Myocyte (in vitro differentiated cells): ENCODE measurements at places on chromosomes 2 and 18. TPM values are rescaled to one million over a fixed set of nuclear protein-coding genes. Genes with fewer than 3 reads are reported as not detected.
A peak's percentile ranks its signal among the peaks of the same experiment; 100 is the strongest.

- DNase-seq, result no peak
Observed at GRCh38 chr2:73707058-73707457, 30.1 kb downstream of the TPRKB start.

DNA sequence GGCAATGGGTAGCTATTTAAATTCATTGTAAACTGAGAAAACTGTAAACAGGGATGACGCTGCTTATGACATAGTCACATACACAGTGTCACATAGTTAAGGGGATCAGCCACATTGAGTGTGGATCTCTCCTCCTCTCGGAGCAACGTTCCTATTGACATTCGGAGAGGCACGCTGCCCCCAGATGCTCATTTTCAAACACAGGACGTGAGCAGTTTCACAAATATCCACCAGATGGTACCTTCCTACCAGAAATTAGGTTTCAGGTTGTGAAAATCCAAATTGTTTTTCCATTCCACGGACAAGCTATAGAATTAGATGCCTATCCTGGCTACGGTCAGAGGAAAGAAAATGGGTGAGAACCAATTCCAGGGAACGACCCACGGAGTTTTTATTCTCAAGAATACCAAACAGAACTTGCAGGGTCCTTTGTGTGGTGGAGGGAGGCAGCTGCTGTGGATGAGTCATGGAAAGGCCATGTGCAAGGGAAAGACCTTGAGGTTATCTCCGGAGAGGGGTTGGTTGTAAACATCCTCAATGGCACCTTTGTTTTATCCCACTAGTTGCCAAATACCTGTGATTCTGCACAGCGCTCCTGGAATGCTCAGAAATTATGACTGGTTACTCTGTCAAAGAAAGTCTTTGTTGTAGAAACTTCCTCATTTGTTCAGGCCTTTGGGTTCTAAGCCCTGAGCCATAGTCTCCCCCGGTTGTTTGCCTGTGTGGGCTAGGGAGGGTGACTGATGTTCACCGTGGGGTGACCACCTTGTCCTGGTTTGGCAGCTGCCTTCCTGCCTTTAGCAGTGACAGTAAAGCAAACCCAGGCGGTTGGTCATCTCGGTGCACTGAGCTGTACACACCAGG lies 88.0 kb downstream of the ACTR3 start:
- peak; percentile 83 for DNase-seq

DNA sequence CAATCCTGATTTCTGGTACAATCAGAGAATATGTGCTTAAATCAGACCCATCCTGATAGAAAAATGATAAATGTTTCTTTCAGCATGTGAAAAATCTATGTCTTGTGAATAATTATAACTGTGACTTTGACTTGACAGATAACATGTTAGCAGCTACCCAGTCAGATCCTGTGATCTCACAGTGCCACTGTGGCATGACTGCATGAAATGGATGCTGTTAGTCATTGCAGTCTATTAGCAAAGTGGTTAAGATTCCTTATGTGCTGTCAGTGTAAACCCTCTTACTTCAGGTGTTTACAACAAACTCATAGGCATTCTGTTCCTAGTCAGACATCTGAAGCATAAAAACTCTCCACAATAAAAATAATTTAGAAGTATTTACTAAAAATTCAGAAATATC lies 244.6 kb upstream of the RND3 start:
- DNase-seq, result peak; percentile 41

ZC3H8 gene
- total RNA-seq, result 7.9 and 13.3 TPM in 2 replicates

DNA sequence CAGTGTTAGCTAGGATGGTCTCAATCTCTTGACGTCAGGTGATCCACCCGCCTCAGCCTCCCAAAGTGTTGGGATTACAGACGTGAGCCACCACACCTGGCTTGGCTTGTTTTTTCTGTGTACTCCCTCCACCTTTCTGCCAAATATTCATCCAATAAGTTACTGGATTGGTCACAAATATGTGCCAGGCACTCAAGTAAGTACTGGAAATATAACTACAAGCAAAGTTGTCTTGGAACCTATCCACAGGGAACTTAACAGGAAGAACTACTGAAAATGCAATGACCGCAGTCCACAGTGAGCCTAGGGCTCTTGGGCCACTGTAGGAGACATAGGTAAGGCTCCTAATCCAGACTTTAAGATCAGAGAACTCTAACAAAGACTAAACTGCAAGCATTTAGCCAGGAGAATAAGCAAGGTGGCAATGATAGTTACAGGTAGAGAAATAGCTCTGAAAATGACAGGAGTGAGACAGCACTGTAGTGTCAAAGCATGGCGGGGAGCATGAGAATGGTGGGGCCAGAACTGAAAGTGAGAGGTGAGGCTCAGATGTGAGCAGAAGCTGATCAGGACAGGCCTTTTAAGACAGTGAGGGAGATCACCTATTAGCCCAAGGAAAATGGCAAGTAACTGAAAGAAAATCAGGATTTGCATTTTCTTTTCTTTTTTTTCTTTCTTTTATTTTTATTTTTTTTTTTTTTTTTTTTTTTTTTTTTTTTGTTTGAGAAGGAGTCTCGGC lies 252.1 kb downstream of the RBM43 start:
- no peak for DNase-seq

- no peak for DNase-seq
Observed at GRCh38 chr2:152402780-152403759, 68.1 kb downstream of the FMNL2 start.

SKOR2 gene
- not detected in 2 replicates for total RNA-seq

DNA sequence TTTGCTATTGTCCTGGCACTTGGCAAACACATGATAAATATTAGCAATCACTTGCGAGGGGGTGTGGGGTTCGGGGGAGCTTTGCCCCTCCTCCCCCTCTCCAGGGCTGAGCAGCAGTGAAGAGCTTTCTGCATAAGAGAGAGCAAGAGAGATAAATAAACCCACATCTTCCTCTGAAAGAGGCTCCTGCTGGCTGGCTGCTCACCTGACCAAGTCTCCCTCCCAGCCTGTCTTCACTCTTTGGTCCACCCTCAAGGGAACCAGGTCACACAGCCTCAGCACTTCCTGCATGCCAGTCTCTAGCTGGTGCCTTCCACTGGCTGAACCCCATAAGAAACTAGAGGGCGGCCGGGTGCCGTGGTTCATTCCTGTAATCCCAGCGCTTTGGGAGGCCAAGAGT lies 18.5 kb upstream of the YWHAQ start:
- no peak for DNase-seq

DNA sequence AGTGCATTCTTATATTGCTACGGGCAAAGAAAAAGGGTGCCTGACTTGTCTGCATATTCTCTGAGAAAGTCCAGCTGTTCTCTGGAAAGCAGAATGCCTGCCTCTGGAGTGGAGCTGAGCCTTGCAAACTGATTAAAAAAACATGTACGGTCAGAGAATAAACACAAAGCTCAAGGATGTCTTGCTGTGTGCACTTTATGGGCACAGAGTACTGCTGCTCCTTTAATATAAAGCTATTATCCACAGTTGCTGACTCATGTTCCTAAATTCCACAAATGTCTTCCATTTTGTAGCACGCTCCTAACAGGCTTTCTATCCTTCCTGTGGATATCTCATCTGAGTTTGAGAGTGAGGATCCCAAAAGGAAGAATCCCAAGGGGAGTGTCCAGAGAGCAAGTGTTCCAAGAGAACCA lies 229.0 kb downstream of the MREG start:
- DNase-seq, result peak; percentile 61

GRCh38 chr2:115739574-115739973 lies 1297.1 kb downstream of the DPP10 start:
- DNase-seq, result no peak

NPHP1 gene
- 3.4 and 5.5 TPM in 2 replicates for total RNA-seq

- DNase-seq, result no peak
Observed at GRCh38 chr18:65610939-65611338, 139.9 kb upstream of the CDH7 start.

SERPINB3 gene
- not detected in 2 replicates for total RNA-seq

CCDC85A gene
- 1.7 and 2.1 TPM in 2 replicates for total RNA-seq

DNA sequence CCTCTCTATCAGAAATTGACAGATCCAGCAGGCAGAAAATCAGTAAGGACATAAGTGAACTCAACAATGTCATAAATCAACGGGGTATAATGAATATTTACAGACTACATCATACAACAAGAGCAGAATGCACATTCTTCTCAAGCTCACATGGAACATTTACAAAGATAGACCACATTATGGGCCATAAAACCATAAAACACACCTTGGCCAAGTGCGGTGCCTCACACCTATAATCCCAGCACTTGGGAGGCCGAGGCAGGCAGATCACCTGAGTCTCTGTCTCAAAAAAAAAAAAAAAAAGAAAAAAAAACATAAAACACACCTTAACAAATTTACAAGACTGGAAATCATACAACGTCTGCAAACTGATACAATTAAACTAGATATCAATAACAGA lies 36.7 kb downstream of the FBXO15 start:
- DNase-seq, result no peak

CD207 gene
- 0.26 TPM in 1 of 2 replicates, not detected in the other for total RNA-seq

COL5A2 gene
- total RNA-seq, result 278 and 285 TPM in 2 replicates

MEX3C gene
- total RNA-seq, result 28.9 TPM in 2 replicates

DNA sequence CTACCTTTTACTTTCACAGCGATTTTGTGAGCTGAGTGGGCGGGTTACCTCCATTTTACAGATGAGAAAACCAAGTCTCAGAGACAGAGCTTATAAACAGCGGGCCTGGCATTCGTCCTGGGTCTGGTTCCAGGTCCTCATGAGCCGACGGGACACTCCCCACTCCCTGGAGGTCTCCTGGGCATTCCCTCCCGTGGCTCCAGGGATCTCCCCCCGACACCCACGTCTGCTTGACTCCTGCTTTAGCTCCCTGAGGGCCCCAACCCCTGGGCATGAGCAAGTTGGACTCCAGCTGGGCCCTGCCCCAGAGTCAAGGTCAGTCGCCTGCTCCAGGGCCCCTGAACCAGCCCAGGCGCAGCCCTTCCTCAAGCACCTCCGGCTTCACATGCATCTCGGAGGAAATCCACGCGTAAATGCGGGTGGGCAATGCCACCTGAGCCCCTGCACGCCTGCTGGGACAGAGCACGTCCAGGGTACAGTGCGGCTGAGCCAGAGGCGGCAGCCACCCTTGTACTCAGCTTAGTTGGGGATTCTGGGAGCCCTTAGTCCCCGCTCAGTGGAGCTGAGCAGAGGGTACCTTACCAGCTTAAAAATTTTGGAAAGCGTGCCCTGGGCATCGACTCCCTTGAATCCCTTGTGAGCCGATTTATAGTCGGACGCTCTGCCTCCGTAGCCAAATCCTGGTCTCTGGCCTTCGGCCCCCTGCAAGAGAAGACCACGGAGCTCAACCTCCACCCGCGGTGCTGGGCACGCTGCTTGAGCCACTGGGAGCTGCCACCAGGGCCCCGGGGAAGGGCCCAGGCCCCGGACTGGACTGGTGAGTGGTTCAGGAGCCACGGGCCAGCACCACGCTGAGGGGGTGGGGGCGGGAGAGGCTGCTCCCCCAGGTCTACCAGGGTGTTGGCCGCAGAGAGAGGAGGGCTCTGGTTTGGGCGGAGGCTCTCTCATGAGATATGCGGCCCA lies 148.1 kb downstream of the MBP start:
- DNase-seq, result no peak

- DNase-seq, result no peak
Observed at GRCh38 chr2:40844353-40845277, 392.7 kb upstream of the SLC8A1 start.

- no peak for DNase-seq
Observed at GRCh38 chr2:153536115-153536514, 57.6 kb upstream of the RPRM start.

CMPK2 gene
- 0.51 and 0.57 TPM in 2 replicates for total RNA-seq

DNA sequence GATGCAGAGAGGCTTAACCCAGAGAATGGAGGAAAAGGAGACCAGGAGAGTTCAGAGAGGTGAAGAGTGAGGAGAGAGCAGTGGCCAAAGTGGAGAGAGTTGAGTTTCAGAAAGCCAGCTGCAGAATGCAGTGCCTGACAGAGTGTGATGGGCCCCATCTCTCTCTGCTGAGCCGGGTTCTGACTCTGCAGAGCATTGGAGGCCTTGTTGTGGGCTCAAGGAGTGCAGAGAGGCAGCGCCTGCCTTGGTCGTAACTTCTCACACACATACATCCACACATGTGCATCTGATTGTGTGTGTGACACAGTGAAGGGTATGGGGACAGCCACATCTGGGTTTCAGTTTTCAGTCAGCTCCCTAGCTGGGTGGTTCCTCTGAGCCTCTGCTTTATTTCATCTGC lies 58.8 kb downstream of the AGAP1 start:
- DNase-seq, result no peak

CHRNG gene
- 697 and 1,132 TPM in 2 replicates for total RNA-seq

DNA sequence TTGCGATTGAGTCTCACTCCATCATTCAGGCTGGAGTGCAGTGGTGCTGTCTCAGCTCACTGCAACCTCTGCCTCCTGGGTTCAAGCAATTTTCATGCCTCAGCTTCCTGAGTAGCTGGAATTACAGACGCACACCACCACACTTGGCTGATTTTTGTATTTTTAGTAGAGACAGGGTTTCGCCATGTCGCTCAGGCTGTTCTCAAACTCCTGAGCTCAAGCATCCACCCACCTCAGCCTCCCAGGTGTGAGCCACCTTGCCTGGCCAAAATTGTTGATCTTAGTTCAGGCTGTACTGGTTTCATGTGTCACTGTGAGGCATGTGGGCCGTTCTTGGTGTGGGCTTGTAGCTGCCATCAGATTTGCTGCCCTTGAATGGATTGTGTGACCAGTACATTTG lies 18.1 kb downstream of the CD8A start:
- DNase-seq, result no peak

DNA sequence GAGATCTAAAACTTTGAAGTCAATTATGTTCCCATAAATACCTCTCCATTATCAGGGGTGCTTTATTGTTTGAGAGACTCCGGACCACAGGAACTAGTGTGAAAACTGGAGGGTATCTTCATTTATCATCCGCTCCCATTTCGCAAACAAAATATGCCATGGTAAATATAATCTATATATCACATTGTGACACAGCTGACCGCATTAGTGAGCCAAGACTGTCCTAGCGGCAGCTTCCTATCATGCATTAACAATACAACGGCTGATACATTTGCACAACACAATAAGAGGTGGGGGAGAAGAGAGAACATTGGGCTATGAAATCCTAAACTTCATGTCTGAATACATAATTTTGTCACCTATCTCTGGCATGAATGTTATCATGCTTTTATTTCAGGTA lies 29.5 kb downstream of the BCL11A start:
- DNase-seq, result no peak

RAPH1 gene
- total RNA-seq, result 31.3 and 41.3 TPM in 2 replicates

CRYGC gene
- total RNA-seq, result not detected in 2 replicates

DNA sequence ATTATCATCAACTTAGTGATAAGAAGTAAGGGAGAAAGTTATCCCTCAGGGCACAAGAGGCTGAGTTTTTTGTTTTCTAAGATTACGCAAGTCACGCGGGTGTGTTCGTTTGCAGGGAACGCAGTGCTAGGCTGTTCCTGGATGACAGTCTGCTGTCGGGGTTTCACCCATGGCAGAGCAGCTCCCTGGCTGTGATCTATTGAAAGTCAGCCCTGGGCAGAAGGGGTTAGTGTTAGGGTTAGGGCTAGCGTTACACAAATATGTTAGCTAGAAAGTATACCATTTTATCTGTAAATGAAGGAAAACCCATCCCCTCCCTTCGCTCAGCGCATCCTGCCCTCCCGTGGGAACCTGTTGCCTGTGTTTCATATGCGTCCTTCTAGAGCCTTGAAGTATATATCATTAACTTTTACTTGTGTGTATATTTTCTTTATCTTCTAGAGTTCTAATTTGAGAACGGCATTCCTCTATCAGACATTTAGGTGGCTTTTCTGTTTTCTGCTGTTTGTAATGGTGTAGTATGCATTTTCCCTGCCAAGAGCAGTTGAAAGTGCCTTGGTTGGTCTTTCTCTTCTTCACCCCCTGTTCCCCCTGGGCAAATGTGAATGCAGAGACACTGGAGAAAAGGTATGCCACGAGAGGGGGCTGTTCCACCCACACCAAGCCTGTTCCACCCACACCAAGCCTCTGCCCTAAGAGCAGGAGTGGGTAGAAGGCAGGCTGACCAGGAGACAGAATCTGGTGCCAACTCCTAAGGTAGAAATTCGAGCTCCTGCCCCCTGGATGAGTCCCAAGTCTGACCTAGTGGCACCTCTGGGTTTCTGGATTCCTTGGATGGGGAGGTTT lies 47.0 kb downstream of the ARMC9 start:
- no peak for DNase-seq
